ENCODE measurements at places on chromosomes 5 and 9.

DNA sequence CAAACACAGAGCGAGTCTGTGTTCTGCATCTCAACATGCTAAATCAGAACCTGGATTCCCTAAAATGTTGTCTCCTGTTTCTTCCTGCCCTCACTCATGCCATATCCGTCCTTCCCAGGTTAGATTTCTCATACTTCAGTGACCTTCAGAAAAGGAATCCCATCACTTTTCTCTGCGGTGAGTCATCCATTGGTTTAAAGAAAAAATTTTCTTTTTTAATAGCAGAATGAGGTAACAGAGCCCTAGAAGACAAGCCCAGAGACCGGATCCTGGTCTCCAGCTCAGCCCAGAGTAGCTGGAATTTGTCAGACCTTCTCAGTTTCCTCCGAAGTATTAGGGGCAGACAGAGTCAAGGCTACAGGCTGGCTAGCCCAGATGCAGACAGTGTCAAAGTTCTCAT lies 143.2 kb upstream of the DMRT1 start:
- DNase-seq, result peak; percentile 51

DNA sequence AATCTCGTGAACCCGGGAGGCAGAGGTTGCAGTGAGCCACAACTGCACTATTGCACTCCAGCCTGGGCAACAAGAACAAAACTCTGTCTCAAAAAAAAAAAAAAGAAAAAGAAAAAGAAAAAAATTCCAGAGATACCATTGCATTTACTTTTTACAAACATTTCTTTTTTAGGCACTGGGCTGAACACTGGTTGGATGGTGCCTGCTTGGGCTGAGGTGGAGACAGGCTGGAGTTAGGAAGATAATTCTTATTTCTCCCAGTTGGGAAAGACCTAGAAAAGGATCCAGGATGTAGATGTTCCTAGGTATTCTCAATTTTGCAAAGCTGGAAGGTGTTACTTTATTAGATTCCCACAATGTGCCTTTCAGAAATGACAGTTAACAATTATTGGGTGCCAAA lies 49.9 kb upstream of the JMY start:
- no peak for DNase-seq

DNA sequence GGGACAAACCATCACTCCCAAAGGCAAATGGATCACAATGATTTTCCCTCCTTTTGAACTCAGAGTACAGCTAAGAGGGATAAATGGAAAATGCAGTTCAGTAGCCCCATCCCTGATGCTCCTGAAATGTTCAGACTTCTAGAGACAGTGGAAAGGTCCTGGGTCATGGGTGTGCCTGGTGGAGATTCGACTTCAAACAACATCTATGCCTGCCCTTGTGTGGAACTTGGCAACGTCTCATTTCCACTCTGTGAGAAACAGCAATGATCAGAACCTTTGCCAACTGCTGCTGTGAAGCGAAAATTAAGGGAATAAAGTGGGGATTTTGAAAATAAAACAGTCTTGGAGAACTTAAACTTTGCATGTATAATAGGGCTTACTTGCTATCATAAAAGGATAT lies 778.1 kb downstream of the SEMA5A start:
- no peak for DNase-seq

DNA sequence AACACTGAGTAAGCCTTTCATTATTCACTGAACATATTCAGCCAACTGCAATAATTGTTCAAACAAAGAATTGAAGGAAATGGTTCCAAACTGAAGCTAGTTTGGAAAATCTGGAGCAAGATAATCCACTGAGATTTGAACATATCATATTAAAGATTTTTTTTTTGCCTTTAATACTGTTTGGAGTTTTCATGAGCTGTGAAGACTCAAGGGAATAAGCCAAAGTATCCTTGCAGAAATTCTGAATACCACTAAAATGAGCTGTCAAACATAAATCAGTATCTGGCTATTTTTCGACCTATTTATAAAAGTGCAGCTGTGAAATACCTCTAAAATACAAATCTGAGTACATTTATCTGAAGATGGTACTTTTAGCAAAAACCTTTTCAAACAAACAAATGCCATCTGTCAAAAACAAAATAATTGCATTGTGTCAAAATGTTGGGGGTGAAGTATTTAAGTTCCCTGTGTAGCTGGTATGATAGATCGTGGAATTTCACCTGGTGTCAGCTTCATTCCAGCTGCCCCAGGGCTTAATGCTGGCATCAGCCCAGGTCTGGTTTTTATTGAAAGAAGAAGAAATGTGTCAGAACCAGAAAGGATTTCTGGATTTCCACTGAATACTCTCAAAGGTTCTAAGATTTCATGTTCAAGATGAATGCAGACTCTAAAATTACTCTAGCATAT lies 149.0 kb upstream of the GRAMD2B start:
- peak; percentile 2 for DNase-seq

DNA sequence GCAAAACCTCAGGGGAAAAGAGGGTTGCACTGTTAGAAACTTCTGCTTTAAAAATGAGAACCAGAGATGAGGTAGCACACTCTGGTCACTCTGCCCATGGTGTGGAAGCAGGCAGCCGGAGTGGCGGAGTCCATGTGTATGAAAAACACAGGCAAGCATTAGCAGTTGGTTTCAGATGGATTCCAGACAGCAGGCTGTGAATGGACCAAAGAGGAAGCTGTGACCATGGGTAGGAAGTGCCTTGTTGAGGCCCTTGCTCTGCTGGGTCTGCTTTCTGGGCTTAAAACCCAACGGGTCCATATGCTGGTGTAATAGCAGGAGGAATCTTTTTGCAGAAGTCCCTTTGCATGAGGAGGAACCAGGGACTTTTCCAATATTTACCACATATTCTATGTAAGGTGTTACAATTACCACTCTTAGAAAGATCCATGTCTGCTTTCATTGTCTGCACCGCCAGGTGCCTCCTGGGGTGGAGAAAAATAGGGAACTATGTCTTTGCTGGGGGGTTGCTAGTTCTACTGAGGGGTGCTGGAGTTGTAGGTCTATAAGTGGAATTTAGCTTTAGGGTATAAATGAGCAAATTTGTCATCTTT lies 77.0 kb downstream of the ANKRD55 start:
- no peak for DNase-seq

GRCh38 chr5:137316346-137316736 lies 182.8 kb downstream of the SPOCK1 start:
- peak; percentile 42 for DNase-seq

DNA sequence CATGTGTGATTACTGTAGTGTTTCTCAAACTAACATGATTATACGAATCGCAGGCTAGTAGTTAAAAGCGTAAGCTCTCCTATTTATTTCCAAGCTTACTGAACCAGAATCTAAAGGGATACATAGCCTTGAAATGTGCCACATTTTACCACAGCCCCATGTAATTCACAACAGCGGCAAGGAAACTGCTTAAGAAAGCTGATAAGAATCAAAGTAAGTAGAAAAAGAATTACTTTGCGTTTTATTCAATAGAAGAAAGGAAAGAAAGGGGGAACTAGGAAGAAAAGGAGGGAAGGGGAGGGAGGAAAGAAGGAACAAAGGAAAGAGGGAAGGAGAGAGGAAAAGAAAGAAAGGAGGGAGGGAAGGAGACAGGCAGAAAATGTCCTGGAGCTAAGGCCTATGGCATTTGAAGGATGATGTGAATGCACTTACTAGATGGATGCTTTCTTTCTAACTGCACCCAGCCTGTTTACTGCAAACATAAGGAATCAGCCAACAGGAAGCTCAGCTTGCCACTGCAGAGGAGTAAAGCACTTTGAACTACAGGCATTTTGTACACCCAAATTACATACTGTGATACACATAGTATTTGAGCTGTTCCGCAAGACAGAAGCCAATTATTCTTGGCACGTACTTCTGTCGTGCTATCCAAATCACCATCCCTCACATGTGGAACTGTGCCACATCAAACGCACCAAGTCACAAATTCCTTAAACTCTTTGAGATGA lies 521.7 kb downstream of the RAB3C start:
- DNase-seq, result no peak

DNA sequence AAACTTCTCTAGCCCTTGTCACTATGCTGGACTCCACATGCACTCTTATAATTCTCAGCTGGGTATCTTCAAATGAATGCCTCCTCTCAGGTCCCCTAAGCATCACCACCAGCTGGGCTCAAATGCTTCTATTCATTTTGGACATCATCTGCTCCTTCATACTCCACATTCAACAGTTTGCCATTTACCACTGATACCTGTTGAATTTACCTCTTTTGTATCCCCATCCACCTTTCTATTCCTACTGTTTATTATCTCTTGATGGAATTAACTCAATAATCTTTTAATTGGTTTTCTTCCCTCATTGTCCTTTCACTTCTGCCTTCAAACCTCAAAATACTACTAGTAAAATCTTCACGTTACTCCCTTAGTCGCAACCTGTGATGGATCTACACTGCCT lies 14.5 kb downstream of the RANBP6 start:
- no peak for DNase-seq

GRCh38 chr5:150007050-150007449 lies 6.5 kb downstream of the HMGXB3 start:
- no peak for DNase-seq

- DNase-seq, result no peak
These were observed 57.8 kb upstream of the SPINK5 start for GRCh38 chr5:148005788-148006520.

GRCh38 chr5:140821375-140822280 lies at the start of gene PCDHA5:
Gene PCDHA5, plus strand, starts transcription at chr5:140821613.
- no peak for DNase-seq

DNA sequence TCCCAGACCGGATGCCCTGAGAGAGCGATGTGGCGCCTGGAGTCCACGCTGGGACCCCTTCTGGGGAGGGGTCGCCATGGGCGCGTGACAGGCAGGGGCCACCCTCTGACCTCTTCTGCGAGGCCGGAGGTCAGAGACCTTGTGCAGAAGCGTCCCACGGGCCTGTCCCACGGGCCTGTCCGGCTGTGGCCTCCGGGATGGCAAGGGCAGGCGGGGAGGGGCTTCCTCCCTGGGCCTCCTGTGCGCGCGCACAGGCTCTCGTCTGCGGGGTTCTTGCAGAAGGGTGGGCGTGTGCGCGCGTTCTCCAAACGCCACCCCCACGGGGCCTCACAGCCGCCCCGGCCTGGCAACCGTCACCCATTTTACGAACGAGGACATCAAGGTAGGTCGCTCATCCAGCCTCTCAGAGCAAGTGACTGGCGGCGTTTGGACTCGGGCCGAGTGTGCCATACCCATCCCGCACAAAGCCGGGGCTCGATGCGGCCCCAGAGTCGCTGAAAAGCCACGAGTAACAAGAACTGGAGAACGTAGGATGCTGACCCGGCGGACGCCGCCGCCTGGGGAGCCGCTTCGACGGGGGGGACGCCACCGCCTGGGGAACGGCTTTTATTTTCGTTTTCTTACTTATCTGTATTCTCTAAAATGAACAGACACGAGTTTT lies 897 bp downstream of the AHRR start:
- DNase-seq, result peak; percentile 50

- no peak for DNase-seq
These were observed 13.4 kb downstream of the POMT1 start for GRCh38 chr9:131516100-131516499.

DNA sequence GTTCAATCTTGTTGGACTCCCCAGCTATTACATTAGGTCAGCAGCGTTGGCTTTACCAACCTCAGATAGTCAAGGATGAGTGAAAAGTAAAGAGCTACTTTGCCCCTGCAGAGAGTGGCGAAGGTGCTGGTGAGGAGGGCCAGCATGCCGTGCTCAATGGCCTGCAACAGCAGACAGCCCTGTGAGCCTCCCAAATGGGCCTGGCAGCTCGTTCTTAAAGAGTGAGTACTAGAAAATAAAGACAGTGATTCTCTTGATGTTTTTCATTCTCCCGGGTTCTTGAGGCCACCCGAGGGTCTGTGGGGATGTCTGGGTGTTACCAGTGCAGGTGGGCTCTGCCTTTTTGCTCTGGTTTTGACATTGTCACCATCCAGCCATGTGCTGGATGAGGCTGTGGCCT lies 16.2 kb downstream of the GADD45G start:
- no peak for DNase-seq

- peak; percentile 55 for DNase-seq
These were observed 711 bp downstream of the IRX1 start for GRCh38 chr5:3596261-3596825.

DNA sequence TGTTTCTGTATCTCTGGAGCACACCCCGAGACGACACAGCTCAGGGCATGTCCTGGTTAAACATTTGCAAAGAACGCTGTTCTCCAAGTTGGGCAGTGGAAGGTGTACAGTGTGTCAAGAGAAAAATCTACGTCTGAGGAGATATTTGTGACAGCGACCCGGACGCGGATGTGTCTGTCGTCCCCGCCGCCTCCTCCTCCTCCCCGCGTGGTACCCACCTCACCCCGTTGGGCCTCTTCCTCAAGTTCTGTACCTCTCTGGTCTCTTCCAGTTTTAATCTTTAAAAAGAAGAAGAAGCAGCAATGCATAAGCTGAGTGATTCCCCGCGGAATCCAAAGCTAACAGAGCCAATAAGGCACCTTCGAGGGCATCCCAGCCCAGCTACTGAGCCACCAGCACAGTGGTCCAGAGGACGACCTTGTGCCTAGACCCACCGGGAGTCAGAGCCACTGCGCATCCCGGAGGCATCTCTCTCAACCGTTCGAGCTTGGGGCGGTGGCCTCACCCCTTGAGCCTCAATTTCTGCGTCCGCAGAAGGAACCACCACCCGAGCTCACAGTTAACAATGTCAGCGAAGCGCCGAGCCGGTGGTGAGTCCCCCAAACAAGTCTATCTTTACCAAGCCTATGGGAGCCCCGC lies 467 bp downstream of the C9orf78 start:
- no peak for DNase-seq

All from fibroblast of skin of back (primary cell).